Kasumi-1 (cell line): ENCODE measurements at places on chromosomes 3 and 15.

DNA sequence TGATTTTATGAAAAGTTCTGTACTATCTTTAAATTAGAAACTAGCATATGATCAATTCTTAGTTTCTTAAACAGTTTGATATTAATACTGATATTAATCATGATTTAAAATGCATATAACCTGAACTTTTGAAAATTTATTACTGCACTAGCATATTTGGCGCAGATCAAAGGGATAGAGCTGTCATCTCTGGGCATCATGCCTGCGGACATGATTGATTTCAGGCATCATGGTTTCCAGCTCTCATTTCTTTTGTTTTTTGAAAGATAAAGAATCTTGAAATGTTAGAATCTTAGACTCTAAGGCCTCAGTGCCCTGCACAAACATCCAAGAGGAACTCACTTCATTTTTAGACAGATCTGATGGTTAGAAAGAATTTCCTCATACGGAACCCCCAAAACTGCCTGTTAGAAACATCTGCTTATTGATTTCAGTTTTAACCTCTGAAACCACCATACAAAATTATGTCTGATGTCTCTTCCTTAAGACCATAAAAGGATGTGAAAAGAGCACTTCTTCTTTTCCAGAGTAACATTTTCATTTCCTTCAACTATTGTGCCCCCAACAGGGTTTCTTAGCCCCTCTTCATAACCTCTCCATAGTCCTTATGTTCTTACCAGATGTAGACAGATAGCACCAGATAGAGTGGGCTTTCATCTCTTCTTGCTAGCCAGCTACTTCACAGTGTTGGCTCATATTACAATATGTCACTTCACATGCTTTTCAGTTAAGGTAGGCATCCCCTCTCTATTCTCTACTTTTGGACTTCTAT, 110.8 kb downstream of the BBX start:
- DNase-seq: peak; percentile 55

DNA sequence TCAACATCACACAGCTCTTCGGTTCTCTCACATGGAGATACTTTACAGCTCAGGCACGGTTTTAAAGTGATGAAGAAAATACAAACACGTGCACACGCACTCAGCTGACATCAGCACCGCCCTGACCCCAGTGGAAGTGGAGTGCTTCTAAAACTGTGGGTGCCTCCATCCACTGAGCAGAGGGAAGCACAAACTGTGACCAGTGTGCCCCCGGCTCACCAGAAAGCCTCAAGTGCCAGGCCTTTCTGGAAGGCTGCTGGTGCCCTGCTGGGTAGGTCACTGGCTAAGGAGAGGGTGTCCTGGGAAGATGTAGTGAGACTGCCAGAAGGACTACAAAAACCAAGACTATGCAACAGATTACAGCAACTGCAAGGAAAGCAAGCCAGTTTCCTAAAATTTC, 78.5 kb downstream of the OCA2 start:
- no peak for DNase-seq

DNA sequence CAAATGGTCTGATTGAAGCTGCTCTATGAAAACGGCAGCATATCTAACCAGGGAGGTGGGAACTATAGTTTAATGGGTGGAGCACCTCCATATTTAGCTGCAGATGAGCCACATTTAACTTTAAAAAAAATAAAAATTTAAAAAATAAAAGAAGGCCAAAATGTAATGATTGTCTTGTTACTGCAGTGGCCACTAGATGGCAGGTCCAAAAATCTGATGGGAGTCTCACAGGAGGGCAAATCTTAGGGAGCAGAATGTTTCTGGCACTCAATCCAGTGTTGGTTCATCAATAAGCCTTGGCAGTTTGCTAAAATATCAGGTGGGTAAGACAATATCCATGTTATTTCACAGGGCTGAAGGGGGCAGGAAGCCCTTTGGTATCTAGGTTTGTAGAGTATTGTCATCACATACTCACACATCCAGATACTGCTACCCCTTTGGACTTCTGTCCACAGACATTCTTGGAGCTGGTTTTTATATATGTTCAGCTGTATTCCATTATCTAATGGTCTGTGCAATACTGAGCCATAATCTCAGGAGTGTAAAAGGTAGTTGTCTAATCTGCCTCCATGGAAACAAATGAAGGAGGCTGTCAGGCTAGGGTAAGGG, 233.3 kb downstream of the TIGIT start:
- peak; percentile 40 for DNase-seq

- DNase-seq: no peak
Measured at GRCh38 chr3:43996379-43997301, 245.0 kb upstream of the TOPAZ1 start.

GRCh38 chr3:61734749-61735686, 173.6 kb downstream of the PTPRG start:
- DNase-seq: no peak

DNA sequence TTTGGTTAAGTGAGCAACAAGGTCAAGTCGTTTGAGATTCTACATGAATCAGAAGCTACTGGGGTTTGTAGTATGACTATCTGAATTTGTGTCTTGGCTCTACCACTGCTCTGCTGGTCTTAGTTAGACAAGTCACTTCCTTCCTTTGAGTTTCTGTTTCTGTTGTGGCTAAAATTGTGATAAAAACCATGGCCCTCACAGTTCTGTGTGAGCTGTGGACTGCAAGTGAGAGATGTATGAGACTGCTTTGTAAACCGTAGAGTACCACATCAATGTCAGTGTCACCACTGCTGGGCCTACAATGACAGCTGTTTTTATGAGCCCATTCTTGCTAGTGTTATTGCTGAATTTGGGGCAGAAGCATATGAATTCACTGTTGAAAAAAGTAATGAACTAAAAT, 32.7 kb downstream of the RARB start:
- DNase-seq: peak; percentile 32

DNA sequence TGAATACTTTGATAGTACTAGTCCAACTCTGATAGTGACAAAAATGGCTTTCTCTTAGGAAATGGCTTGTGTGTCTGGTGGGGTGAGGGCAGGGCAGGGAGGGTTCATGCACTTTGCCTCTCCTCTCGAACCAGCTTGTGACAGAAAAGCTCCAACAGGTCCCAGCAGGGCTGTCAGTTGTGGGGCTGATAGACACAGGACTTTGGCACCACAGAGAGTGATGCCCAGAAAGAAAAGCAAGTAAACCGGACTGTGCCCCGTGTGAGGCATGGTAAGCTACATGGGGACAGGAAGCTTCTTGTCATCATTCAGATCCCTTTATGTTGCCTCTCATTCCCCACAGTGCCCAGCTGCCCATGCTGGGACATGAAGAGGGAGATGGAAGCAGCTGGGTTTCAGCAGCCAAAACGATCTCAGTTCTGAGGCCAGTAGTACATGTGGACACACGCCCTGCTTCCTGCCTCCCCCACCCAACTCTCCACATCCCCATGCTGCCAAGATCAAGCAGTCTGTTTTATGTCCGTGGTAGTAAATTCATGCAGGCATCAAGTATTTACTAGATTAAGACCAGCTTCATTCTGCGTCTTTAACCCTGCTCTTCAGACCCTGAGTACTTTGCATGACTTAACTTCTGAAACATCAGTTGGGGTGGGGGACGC, 29.7 kb upstream of the LIPC start:
- DNase-seq: no peak
